ENCODE measurements at places on chromosomes 6 and 20. TPM values are rescaled to one million over a fixed set of nuclear protein-coding genes. Genes with fewer than 3 reads are reported as not detected.

MEI4 gene
- total RNA-seq = not detected

UST gene
- 7.8 TPM for total RNA-seq

SLC24A3 gene
- not detected for total RNA-seq

FNDC11 gene
- total RNA-seq = 0.26 TPM

TSHZ2 gene
- 1.5 TPM for total RNA-seq

RIPOR3 gene
- not detected for total RNA-seq

ZNF343 gene
- 11.3 TPM for total RNA-seq

MYCT1 gene
- total RNA-seq = not detected

C20orf141 gene
- not detected for total RNA-seq

- H3K36me3 ChIP-seq = no peaks in the 10 kb centered on the region
- DNase-seq = peak; percentile 9
- H3K27me3 ChIP-seq = peaks cover 11% of the 10 kb centered on the region
- no peak overlapping the region for H3K4me3 ChIP-seq
Measured at GRCh38 chr20:38692436-38693411, 31.6 kb upstream of the SLC32A1 start.

GRCh38 chr6:19492636-19493405, 344.3 kb upstream of the ID4 start:
- no peak overlapping the region for H3K4me3 ChIP-seq
- DNase-seq = no peak
- H3K27ac ChIP-seq = no peak overlapping the region
- no peaks in the 10 kb centered on the region for H3K36me3 ChIP-seq
- H3K4me1 ChIP-seq = no peaks in the 10 kb centered on the region

DNA sequence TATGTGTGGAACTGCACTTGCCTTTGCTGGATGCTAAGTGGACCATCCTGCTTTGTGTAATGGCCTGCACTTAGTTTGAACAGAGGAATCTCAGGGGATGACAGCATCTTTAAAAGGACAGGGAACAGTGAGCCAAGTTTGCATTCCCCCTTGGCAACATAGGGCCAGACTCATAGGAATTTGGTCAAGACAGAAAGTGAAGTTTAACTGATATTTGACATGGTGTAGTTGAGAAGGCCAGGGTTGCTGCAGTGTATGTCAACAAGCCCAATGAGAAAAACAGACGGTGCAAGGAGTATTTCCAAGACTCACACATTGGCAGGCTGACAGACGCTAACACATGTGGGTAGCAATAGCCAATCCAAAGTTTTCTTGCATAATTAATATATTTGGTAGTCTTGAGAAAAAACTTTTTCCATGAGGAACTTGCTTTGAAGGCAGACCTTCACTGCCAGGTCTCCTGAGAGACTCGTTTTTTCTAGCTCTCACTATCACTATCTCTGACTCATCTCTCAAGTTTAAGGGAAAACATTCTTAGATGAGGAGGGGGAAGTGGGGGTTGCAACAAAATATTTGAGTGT, 213.8 kb downstream of the IBTK start:
- no peaks in the 10 kb centered on the region for H3K27me3 ChIP-seq
- no peak overlapping the region for H3K27ac ChIP-seq
- H3K4me1 ChIP-seq = no peaks in the 10 kb centered on the region
- DNase-seq = no peak
- no peak overlapping the region for H3K4me3 ChIP-seq
- no peaks in the 10 kb centered on the region for H3K36me3 ChIP-seq

DNA sequence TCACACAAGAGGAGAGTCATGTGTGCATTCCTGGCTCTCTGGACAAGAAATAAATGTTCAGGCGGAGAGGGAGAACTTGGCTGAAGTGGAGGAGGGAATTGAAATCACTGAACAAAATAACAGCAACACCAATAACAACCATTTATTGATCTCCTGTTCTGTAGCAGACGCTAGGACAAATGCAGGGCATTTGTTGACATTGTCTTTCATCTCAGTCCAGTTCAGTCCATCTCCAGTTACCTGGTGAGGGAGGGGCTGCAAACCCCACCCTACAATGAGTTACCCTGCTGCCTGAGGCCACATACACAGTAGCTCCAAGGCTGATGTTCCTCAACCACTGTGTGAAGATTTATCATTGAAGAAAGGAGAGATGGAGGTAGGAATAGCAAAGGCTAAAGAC, 27.3 kb downstream of the UNC5CL start:
- H3K27me3 ChIP-seq = no peaks in the 10 kb centered on the region
- no peak overlapping the region for H3K27ac ChIP-seq
- H3K4me3 ChIP-seq = no peak overlapping the region
- DNase-seq = no peak
- no peaks in the 10 kb centered on the region for H3K4me1 ChIP-seq

GRCh38 chr6:167103041-167103891, 19.6 kb upstream of the CCR6 start:
- H3K36me3 ChIP-seq = no peaks in the 10 kb centered on the region
- no peak overlapping the region for H3K4me3 ChIP-seq
- no peak for DNase-seq
- peaks cover 19% of the 10 kb centered on the region for H3K4me1 ChIP-seq

DNA sequence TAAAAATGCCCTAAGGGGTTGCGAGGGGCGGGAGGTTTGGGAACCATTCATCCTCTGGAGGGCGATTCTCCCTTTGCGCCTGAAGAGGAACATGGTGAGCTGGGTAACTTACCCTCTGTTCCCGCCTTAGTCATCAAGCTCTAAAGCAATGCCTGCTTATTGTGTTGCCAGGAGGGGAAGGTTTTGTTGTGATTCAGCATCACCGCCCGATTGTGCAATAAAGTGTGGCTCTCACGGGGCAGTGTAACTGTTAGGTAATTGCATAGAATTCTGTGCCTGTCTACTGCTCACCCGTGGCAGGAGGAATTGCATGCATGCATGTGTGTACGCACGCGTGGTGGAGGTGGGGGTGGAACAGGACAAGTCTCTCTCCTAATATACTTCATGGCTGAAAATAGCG, 95.5 kb upstream of the AGPAT4 start:
- H3K4me1 ChIP-seq = no peaks in the 10 kb centered on the region
- no peak overlapping the region for H3K4me3 ChIP-seq
- no peaks in the 10 kb centered on the region for H3K27me3 ChIP-seq
- no peak overlapping the region for H3K27ac ChIP-seq
- DNase-seq = no peak

- H3K27me3 ChIP-seq = no peaks in the 10 kb centered on the region
- DNase-seq = no peak
- no peaks in the 10 kb centered on the region for H3K36me3 ChIP-seq
- no peaks in the 10 kb centered on the region for H3K4me1 ChIP-seq
- no peak overlapping the region for H3K27ac ChIP-seq
- H3K4me3 ChIP-seq = no peak overlapping the region
Measured at GRCh38 chr20:43287637-43288036, 97.9 kb upstream of the PTPRT start.

DNA sequence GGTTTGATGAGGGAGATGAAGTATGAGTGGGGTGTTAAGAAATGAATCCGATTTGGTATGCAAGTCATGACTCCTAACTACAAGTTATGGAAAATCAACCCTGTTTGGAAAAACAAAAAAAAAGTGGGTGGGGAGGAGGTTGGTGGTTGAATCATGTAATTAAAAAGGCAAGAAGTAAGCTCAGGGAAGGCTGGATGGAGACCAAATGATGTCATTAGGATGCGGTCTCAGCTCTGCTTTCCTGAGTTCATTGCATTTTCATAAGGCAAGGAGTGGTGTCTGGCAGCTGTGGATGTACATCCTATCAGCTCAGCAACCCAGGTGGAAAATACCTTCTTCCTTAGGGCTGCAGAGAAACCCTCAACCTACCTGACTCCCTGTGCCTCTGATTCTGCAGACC, 60.4 kb upstream of the AKAP12 start:
- no peaks in the 10 kb centered on the region for H3K36me3 ChIP-seq
- H3K4me1 ChIP-seq = no peaks in the 10 kb centered on the region
- H3K27me3 ChIP-seq = peaks cover 4% of the 10 kb centered on the region
- no peak overlapping the region for H3K4me3 ChIP-seq
- DNase-seq = no peak

GRCh38 chr20:18588574-18588933, 700 bp downstream of the DTD1 start:
- no peaks in the 10 kb centered on the region for H3K36me3 ChIP-seq
- H3K4me3 ChIP-seq = peak overlapping the region; percentile 70
- H3K27ac ChIP-seq = peak overlapping the region; percentile 86

DNA sequence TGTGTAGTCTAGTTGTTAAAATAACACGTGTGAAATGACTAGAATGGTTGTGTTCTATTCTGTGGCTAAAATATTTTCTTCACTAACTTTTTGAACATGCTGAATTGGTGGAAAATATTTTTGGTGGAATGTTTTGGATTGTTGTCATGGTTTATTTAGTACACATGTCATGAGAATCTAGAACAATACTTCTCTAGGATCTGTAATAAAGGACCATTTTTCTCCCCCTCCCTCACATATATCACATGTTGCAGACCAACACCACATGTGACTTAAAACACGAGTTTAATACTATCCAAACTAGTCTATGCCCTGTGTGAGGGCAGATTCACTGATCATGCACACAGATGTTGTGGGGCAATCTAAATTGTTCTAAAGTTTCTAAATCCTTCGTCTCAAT, 29.2 kb downstream of the FIG4 start:
- no peak for DNase-seq
- no peaks in the 10 kb centered on the region for H3K27me3 ChIP-seq
- no peak overlapping the region for H3K27ac ChIP-seq

DNA sequence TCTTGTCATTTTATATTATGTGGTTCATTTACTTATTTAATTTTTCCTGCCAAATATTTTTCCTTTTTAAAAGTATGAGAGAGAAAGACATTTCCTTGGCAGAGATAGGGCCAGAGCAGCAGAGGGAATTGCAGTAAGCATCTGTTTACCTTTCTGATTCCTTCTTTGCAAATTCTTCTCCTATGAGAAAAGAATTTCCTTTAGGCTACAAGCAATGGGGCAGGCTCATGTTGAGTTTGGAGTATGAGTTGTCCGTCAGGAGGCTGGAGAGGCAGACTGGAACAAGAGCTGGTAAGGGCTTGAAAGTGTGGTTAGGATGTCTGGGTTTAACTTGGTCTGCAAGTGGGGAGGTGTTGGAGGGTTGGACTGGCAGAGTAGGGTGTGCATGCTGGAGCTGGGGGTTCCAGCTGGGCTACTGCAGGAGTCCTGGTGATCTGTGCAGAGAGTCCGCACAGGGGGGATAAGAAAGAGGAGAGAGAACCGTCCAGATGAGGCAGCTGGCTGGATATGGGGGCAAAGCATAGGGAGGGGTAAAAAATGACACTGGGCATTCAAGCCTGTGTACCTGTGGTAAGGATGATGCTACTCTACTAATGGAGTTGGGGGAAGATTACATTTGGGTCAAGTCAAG, 19.7 kb downstream of the TIAM2 start:
- H3K4me3 ChIP-seq = no peak overlapping the region
- DNase-seq = no peak
- H3K27ac ChIP-seq = no peak overlapping the region
- H3K4me1 ChIP-seq = no peaks in the 10 kb centered on the region
- H3K27me3 ChIP-seq = no peaks in the 10 kb centered on the region
- no peaks in the 10 kb centered on the region for H3K36me3 ChIP-seq

GRCh38 chr6:124470803-124471202, 491.4 kb upstream of the RNF217 start:
- no peaks in the 10 kb centered on the region for H3K4me1 ChIP-seq
- no peak for DNase-seq
- H3K27ac ChIP-seq = no peak overlapping the region
- no peaks in the 10 kb centered on the region for H3K36me3 ChIP-seq
- no peak overlapping the region for H3K4me3 ChIP-seq

GRCh38 chr6:36018339-36018738, 6.1 kb downstream of the SLC26A8 start:
- H3K36me3 ChIP-seq = no peaks in the 10 kb centered on the region
- no peak overlapping the region for H3K27ac ChIP-seq
- no peaks in the 10 kb centered on the region for H3K27me3 ChIP-seq
- H3K4me1 ChIP-seq = no peaks in the 10 kb centered on the region
- DNase-seq = no peak
